ENCODE measurements at places on chromosomes 3 and 15.

DNA sequence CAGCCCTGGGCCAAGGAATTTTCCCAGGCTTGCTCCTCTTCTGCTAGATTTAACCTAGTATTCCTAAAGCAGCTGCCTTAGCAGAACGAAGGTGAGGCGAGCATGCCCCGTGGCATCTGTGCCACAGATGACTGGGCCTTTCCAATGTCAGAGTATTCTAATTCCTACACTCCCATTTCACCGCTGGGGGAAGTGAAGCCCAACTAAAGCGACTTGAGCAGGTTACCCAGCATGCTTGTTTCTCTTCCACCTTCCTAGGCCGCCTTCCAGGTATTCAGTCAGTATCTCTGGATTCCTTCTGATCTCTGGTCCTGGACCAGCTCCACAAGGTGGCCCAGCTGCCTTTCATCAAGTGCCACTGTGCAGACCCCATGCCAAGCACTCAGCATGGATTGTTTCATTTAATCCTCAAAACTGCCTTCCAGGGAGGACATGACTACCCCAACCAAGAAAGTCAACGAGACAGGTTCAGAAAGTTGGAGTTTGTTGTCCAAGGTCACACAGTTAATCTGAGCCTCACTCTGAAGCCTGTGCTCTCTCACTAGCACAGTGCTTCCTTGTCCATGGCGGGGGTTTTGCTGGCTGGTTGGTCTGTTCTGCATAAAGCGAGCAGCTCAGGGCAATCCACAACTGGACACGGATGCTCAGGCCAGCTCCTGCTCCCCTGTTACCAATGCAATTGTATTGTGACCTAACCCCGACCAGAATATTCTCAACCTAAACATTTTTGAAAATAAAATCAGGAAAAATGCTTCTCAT, 15.1 kb downstream of the MYO5C start:
- no peak for DNase-seq

GRCh38 chr3:165383381-165383780, 187.2 kb upstream of the SLITRK3 start:
- DNase-seq: no peak

DNA sequence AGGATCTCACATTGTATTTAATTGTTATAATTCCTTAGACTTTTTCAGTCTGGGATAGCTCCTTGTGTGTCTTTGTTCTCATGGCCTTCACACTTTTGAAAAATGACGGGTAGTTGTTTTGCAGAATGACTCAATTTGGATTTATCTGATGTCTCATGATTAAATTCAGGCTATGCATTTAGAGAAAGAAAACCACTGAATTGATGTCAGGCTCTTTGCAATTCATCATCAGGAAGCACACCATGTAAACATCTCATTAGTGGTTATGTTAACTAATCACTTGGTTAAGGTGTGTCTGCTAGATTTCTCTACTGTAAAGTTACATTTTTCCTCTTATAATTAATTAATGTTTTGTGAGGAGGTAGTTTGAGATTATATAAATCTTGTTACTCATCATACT, 8.0 kb upstream of the SLC22A13 start:
- DNase-seq: no peak

DNA sequence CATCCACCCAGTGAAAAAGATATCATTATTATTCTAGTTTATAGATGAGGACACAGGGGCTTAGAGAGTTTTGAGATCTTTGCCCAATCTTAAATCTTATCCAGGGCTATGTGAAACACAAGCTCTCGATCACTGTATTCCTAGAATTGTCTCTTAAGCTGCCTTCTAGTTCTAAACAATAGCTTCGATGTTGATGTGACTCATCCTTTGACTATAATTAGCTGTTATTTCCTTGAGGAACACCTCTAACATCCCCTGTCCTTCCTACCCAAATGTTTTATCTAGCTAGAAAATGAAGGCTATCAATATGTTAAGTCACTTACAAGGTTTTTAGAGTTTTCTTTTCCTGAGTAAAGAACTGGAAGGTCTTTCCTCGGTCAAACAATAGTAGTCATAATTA, 83.1 kb upstream of the STAC start:
- DNase-seq: no peak

DNA sequence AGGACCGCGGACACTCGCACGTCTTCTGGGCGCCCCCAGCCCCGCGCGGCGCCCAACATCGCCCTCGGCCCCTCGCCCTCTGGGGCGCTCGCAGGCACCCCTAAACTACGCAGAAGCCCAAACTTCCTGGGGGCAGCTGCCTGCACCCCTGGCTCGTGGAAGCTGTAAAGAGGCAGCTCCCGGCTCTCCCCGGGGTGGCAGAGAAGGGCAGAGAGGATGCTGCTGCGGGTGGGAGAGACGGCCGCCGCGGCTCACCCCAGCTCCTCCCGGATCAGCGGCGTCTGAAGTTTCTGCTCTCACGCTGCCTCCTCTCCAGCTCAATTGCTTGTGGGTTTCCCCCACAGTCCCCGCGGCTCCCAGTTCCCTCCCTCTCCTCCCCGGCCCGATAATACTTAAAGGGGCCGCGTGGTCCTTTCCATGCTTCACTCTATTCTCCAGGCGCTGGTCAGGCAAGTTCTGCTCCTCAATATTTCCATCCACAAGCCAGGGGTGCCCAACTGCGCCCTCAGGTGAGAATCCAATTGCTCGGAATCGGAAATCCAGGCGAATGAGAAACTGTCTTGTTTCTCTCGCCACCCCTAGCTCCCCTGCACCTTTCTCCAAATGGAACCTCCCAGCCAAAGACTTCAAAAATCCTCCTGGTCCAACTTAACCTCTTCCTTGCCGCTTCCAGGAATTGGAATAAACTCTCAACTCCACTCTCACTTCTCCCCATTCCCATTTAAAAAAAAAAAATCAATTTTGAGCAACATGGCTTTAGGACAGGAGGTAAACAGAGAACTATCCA, 748.5 kb downstream of the ROBO1 start:
- DNase-seq: peak; percentile 61

DNA sequence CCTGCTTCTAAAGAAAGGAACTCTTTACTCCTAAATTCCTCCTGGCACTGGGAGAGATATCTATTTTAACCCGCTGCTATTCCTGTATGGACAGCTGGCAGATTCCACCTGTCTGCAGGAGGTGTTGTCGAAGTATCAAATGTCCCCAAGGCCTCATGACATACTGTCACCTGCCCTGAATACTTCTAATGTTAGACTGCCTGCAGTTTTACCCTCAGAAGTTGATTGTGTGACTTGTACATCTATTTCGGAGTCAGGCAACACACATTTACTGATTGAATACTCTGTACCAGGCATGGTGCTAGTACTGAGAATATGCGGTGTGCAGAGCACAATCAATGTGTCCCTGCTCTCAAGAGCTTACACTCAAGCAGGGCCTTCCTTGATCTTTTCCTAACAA, 38.6 kb downstream of the PDZRN3 start:
- DNase-seq: no peak

- no peak for DNase-seq
Observed at GRCh38 chr3:46946856-46947545, 29.5 kb downstream of the CCDC12 start.

DNA sequence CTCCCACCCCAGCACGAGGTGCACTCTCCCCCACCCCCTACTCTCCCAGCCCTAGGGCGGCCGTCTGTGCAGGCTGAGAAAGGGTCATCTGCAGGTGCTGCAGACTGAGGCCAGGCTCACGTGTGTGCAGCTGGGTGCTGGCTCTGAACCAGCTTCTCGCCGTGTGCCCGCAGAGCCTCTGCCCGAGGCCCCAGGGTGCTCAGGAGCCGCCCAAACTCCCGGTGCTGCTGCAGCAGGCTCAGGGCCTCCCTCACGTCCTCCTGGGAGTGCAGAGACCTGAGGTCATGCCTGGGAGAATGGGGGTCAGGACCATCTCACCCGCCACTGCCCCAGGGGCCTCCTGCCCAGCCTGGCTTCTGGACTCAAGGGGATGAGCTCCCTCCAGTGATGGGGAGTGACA, 17.2 kb downstream of the SPTBN5 start:
- no peak for DNase-seq

- no peak for DNase-seq
Observed at GRCh38 chr3:177930771-177931170, 605.5 kb upstream of the KCNMB2 start.

DNA sequence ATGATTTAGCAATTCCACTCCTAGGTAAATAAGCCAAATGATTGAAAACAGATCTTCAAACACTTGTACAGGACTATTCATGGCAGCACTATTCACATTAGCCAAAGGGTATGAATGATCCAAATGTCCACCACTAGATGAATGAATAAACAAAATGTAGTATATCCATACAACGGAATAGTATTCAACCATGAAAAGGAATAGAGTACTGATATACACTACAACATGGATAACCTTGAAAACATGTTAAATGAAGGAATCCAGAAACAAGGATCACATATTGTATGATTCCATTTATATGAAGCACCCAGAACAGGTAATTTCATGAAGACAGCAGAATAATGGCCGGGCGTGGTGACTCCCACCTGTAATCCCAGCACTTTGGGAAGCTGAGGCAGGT, 78.2 kb upstream of the IGF1R start:
- no peak for DNase-seq

- no peak for DNase-seq
Observed at GRCh38 chr15:67144609-67145311, 79.4 kb downstream of the SMAD3 start.
